ENCODE measurements at places on chromosomes 7 and 10.

DNA sequence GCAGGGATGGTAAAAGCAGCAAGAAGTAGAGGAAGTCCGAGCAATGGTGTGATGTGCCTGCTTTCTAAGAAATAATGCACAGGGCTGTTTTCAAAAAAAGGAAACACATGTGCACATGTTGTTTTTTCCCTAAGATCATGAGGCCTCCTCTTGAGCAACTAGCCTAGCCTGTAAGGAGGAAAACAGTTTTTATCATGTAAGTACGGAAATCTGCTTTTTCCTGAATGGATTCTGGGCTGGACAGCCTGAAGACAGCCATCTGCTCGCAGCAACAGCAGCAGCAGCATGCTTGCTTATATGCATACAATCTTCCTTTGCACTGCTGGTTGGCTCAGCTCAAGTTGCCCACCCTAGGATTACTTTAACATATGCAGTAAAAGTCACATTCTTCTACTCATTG lies 87.1 kb downstream of the HIBADH start:
- no peak overlapping the region for H3K27ac ChIP-seq
- H3K27me3 ChIP-seq = no peaks in the 10 kb centered on the region
- H3K36me3 ChIP-seq = no peaks in the 10 kb centered on the region
- DNase-seq = no peak
- H3K4me1 ChIP-seq = no peaks in the 10 kb centered on the region

GRCh38 chr7:29122081-29122480 lies 24.3 kb downstream of the CPVL start:
- no peak overlapping the region for H3K27ac ChIP-seq
- no peak overlapping the region for H3K4me3 ChIP-seq
- no peaks in the 10 kb centered on the region for H3K36me3 ChIP-seq
- no peaks in the 10 kb centered on the region for H3K27me3 ChIP-seq
- peaks cover 4% of the 10 kb centered on the region for H3K4me1 ChIP-seq

DNA sequence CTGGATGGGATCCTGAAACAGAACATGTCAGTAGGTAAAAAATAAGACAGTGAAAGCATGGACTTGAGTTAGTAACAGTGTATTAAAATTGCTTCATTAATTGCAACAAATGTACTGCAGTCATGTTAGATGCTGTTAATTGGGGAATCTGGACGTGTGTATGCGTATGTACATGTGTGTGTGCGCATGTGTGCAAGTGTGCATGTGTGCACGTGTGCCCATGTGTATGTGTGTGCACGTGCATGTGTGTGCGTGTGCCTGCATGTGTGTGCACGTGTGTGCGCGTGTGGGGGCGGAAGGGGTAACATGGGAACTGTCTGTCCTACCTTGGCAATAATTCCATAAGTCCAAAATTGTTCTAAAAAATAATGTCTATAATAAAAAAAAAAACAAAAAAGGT lies 67.3 kb downstream of the SMURF1 start:
- H3K36me3 ChIP-seq = peaks cover 3% of the 10 kb centered on the region
- H3K27ac ChIP-seq = no peak overlapping the region
- no peak overlapping the region for H3K4me3 ChIP-seq
- H3K4me1 ChIP-seq = peaks cover 13% of the 10 kb centered on the region
- no peak for DNase-seq

DNA sequence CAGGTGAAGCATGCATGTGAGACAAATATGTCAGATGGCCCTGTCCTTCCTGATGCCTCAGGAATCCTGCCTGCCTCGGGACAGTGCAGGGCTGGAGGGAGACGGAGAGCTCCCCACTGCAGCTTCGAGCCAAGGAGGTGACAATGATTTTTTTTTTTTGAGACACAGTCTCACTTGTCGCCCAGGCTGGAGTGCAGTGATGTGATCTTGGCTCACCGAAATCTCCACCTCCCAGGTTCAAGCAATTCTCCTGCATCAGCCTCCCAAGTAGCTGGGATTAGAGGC lies 68.8 kb downstream of the OAT start:
- no peak overlapping the region for H3K27ac ChIP-seq
- H3K27me3 ChIP-seq = no peaks in the 10 kb centered on the region
- DNase-seq = no peak
- peaks cover 5% of the 10 kb centered on the region for H3K4me1 ChIP-seq
- H3K36me3 ChIP-seq = no peaks in the 10 kb centered on the region

- H3K4me3 ChIP-seq = no peak overlapping the region
- peaks cover 8% of the 10 kb centered on the region for H3K4me1 ChIP-seq
- no peak overlapping the region for H3K27ac ChIP-seq
Measured at GRCh38 chr10:22803261-22803885, 89.0 kb upstream of the PIP4K2A start.

GRCh38 chr7:117322741-117323304 lies at the start of gene WNT2:
Gene WNT2, minus strand, starts transcription at chr7:117323058. Its CDS starts 69 bp downstream, at chr7:117322989.
- H3K4me3 ChIP-seq = peak within 1 kb of the TSS; percentile 59
- H3K27me3 ChIP-seq = peaks cover 60% of the 10 kb centered on the region
- no peaks in the 10 kb centered on the region for H3K36me3 ChIP-seq

- no peak overlapping the region for H3K4me3 ChIP-seq
- H3K27me3 ChIP-seq = no peaks in the 10 kb centered on the region
- no peak overlapping the region for H3K27ac ChIP-seq
- peaks cover 22% of the 10 kb centered on the region for H3K4me1 ChIP-seq
Measured at GRCh38 chr7:14380881-14381280, 391.4 kb upstream of the ETV1 start.

DNA sequence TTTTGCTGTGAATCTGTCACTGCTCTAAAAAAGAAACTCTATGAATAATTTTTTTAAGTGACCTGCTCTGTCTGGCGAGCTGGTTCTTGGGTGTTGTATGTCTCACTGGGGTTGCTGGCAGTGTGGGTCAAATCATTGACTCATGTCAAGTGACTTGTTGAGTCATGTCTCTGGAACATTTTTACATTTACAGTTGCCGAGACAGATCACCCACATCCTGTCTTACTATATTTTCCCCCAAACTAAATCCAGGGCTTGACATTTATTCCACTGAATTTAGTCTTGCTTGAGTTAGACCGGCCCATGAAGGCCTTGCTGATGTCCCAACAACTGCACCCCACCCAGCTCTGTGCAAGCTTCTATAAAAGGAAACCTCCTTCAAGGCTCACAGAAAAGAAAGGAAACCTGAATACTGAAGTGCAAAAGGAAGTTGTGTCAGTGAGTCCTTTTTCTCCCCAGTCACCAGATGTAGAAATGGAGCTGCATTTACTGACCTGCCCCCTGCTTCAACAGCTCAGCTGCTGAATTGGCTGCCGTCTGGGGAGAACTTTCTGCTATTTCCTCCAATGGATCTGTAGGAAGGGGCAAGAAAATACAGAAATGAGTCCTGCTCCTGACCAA lies 290.3 kb downstream of the TNS3 start:
- peak; percentile 91 for DNase-seq
- no peak overlapping the region for H3K4me3 ChIP-seq
- peak overlapping the region; percentile 75 for H3K27ac ChIP-seq

GRCh38 chr10:100008142-100008522 lies 1.6 kb downstream of the DNMBP start:
- peaks cover 37% of the 10 kb centered on the region for H3K4me1 ChIP-seq
- peak overlapping the region; percentile 66 for H3K27ac ChIP-seq
- DNase-seq = no peak
- H3K36me3 ChIP-seq = no peaks in the 10 kb centered on the region
- no peaks in the 10 kb centered on the region for H3K27me3 ChIP-seq

DNA sequence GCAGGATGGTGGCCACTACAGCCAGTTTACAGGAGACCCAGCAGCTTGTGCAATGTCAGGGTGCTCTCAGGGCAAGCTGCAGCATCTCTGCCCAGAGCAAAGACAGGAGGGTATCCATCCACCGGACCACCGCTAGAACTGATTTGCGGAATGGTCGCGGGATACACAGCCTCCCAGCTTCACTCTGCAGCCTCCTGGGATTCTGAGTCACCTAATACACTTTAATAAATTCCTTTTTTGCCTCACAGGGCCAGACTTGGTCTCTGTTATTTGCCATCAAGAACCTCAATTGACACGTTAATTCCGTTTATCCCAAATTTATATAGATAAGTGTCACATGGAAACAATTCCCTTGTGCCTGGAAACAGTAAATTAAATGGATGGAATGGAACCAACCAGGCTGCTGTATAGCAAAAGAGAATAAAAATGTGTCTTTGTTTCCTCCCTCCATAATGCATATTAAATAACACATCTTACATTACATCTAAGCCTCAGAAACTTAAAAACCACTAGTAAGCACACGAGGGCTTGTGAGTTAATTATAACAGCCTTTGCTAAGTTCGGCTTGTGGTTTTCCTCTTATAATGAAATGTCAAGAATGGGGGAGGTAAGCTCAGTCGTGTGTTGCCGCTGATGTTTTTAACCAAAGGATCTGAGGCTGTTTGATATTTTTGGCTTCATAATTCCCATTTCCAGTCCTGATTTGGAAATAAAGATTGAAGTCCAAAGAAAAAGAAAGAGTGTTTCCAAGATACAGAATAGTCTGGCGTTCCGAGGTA lies 52.1 kb downstream of the ADRB1 start:
- no peaks in the 10 kb centered on the region for H3K4me1 ChIP-seq
- H3K4me3 ChIP-seq = no peak overlapping the region
- H3K36me3 ChIP-seq = no peaks in the 10 kb centered on the region
- H3K27ac ChIP-seq = no peak overlapping the region
- no peak for DNase-seq

DNA sequence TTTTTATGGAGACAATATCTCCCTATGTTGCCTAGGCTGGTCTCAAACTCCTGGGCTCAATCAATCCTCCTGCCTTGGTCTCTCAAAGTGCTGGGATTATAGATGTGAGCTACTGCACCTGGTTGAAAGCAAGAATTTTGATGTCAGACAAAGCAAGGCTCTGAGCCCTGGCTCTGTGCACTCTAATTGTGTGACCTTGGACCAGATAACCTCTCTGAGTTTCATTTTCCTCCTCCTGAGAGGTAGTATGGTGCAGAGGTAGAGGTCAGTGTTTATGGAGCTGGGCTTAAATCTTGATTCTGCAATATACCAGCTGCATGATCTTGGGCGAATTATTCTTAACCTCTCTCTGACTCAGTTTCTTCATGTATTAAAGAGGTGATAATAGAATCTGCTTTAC lies 31.4 kb upstream of the SLC26A3 start:
- no peaks in the 10 kb centered on the region for H3K36me3 ChIP-seq
- H3K4me3 ChIP-seq = no peak overlapping the region
- DNase-seq = no peak
- no peak overlapping the region for H3K27ac ChIP-seq
- H3K4me1 ChIP-seq = no peaks in the 10 kb centered on the region
- H3K27me3 ChIP-seq = peaks cover 3% of the 10 kb centered on the region

- no peak overlapping the region for H3K27ac ChIP-seq
- no peaks in the 10 kb centered on the region for H3K36me3 ChIP-seq
- no peaks in the 10 kb centered on the region for H3K27me3 ChIP-seq
- peaks cover 10% of the 10 kb centered on the region for H3K4me1 ChIP-seq
Measured at GRCh38 chr10:490256-490655, 199.2 kb downstream of the DIP2C start.

DNA sequence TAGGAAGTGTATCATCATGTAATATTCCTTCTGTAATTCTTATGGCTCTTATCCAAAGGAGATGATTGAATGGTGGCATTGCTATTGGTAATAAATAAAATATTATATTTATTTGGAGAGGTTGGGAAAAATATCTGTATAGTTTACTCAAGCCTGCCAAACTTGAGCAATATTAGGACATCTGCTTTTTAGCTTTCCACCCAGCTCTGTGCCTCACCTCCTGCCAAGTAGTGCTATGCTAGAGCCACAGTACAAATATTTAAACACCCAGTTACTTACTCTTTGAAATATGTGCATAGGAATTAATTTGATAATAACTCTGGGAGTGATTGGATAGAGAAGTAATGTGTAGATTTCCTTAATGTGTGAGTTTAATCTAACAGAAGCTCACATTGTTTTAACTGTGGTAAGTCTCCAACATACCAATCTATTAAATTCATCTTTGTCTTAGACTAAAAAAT lies 129.2 kb downstream of the BBS9 start:
- H3K4me1 ChIP-seq = no peaks in the 10 kb centered on the region
- DNase-seq = no peak
- no peaks in the 10 kb centered on the region for H3K36me3 ChIP-seq
- H3K27me3 ChIP-seq = no peaks in the 10 kb centered on the region
- H3K27ac ChIP-seq = no peak overlapping the region

DNA sequence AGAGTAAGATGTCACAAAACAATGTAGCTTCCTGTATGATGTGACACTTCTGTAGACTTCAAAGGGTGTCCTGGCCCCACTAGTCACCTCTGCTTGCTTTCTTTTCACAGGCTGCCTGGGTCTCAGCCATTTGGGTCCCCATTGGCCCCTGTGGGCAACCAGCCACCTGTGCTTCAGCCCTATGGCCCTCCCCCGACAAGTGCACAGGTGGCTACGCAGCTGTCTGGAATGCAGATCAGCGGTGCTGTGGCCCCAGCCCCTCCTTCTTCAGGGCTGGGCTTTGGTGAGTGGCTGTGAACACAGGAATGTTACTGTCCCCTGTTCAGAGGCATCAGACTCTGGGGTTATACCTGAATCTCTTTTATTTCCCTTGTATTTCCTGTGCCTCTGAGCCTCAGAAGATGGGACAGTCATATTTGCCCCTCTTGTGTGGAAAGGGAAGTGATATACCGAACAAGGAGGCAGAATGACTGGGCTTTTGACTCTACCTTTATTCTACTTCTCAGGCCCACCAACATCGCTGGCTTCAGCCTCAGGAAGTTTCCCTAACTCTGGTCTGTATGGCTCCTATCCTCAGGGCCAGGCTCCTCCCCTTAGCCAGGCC lies 15.4 kb downstream of the SEC24C start:
- H3K27ac ChIP-seq = no peak overlapping the region
- no peak overlapping the region for H3K4me3 ChIP-seq
- H3K4me1 ChIP-seq = peaks cover 26% of the 10 kb centered on the region
- no peaks in the 10 kb centered on the region for H3K27me3 ChIP-seq
- H3K36me3 ChIP-seq = peaks cover 26% of the 10 kb centered on the region

DNA sequence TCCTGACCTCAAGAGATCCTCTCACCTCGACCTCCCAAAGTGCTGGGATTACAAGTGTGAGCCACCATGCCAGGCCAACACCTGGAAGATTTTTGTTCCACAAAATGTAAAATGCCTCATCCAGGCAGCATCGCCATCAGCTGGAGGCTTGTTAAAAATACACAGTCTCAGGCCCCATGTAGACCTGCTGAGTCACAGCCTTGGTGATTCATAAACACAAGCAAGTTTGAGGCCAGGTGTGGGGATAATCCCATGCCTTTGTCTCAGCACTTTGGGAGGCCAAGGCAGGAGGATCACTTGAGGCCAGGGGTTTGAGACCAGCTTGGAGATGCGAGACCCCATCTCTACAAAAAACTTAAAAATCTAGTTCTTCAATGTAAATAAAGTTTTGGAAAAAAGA lies 49.1 kb upstream of the FOXK1 start:
- no peaks in the 10 kb centered on the region for H3K36me3 ChIP-seq
- H3K4me1 ChIP-seq = peaks cover 12% of the 10 kb centered on the region
- H3K4me3 ChIP-seq = no peak overlapping the region
- H3K27ac ChIP-seq = no peak overlapping the region
- DNase-seq = no peak

GRCh38 chr10:63711867-63712716 lies 190.9 kb downstream of the REEP3 start:
- H3K36me3 ChIP-seq = no peaks in the 10 kb centered on the region
- no peaks in the 10 kb centered on the region for H3K27me3 ChIP-seq

GRCh38 chr10:92848037-92848440 lies 281 bp upstream of the EXOC6 start:
- H3K36me3 ChIP-seq = no peaks in the 10 kb centered on the region
- DNase-seq = no peak
- H3K27ac ChIP-seq = no peak overlapping the region
- H3K4me3 ChIP-seq = peak overlapping the region; percentile 63
- H3K4me1 ChIP-seq = peaks cover 9% of the 10 kb centered on the region
